ENCODE measurements at places on chromosomes 13 and 19.
A peak's percentile ranks its signal among the peaks of the same experiment; 100 is the strongest.

GRCh38 chr19:16293118-16294091 is 31.2 kb upstream of the KLF2 start:
- peak; percentile 63 for DNase-seq

GRCh38 chr13:111947026-111947810 is 119.7 kb upstream of the SOX1 start:
- no peak for DNase-seq

GRCh38 chr13:98143601-98144026 is 720 bp downstream of the FARP1 start:
- DNase-seq = no peak

DNA sequence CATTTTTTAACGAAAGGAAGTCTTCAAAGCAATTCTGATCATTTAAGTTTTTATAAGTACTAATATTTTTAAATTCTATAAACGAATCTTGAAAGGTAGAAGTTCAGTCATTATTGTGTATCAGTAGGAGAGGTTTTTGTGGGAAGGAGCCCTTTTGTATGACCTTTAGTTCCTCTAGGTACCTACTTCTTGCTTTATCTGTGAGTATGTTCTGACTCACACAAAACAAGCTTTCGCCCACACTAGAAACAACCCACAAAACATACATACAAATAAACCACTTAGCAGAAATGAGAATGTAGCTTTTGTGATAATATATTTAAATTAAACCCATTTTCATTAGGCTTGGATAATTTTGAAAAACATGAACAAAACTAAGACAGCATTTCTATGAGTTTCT is 27.8 kb downstream of the ERCC5 start:
- no peak for DNase-seq

DNA sequence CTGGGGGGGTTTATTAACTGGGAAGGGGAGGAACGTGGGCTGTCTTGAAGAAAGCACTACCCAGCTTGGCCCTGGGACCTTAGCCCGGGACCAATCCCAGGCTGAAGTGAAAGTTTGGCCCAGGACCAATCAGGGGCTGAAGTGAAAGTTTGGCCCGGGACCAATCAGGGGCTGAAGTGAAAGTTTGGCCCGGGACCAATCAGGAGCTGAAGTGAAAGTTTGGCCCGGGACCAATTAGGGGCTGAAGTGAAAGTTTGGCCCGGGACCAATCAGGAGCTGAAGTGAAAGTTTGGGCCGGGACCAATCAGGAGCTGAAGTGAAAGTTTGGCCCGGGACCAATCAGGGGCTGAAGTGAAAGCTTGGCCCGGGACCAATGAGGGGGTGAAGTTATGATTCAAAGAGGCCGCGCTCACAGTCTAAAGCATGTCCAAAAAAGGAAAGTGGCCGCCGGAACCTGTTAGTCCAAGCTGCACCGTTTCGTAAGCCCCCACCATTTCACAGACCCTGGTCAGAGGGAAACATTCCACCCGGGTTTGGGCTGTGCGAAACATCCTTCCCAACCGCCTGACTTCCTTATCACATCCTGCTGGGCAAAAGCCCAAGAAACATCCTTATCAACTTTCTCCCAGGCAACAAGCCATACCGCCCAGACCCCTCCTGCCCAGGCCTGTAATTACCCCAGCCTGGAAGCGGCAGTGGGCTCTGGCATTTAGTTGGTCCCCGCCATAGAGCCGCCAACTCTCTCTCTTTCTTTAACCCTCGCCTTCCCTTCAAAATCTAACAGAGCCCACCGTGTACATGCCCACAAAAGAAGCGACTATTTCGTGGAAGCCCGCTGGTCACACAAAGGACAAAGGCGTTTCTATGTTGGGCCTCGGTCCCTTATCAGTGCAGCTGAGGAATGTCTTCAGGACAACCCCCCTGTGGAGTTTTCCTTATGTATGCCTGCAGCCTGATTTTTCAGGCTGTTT is 1.1 kb downstream of the ZNF850 start:
- DNase-seq = no peak

- no peak for DNase-seq
Measured at GRCh38 chr19:16850133-16850532, 20.9 kb downstream of the SIN3B start.

- DNase-seq = no peak
Measured at GRCh38 chr19:45351401-45351952, 10.9 kb downstream of the KLC3 start.

GRCh38 chr13:30685320-30685859 is 50.0 kb upstream of the ALOX5AP start:
- DNase-seq = no peak

DNA sequence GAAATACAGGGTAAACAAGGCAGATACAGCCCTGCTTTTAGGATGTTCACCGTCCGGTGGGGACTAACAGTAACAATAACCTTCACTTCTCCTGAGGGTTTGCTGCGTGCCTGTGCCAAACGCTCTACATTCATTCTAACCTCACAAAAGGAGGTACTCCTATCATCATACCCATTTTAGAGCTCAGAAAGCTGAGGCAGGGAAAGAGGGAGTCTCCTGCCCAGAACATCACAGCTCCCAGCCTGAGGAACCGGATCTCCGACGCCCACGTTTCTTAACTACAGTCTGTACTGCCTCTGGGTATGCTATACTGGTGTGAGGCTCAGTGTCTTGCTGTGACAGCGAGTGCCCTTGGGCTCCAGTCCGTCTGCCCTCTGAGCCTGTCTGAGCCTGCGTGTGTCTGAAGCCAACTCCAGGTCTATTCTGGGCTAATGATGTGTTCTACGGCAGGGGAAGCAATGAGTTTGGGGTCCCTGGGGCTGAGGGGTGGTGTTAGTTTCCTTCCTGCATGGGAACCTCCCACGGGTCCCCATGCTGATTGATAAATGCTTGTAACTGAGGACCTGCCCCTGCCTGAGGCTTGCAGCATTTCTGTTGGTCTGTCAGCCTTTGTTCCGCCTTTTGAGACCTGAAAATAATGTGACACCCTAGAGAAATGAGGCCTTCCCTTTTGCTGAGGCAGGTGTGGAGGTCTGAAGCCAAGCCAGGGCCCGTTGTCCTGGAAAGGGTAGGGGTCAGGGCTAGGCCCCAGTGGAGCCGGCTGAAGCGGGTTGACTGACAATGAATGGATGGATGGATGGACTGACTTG is 4.9 kb downstream of the LIPE start:
- DNase-seq = no peak

DNA sequence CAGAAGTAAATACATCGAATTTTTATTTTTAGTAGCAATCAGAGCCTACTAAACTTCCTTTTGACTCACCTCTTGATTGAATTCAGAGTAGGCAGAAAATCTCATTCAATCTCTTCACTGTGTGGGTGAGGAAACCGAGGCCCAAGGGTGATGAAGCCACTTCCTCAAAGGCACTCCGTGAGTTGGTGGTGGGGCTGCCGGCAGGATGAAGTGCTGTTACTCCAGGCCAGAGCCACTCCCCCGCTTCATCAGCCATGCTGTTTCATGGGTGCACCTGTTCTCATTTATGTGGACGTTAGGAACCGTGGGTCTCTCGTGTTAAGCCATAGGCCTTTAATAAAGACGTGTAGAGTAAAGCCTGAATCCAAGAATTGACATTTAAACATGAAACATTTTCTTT is 13.2 kb downstream of the ING1 start:
- no peak for DNase-seq

DNA sequence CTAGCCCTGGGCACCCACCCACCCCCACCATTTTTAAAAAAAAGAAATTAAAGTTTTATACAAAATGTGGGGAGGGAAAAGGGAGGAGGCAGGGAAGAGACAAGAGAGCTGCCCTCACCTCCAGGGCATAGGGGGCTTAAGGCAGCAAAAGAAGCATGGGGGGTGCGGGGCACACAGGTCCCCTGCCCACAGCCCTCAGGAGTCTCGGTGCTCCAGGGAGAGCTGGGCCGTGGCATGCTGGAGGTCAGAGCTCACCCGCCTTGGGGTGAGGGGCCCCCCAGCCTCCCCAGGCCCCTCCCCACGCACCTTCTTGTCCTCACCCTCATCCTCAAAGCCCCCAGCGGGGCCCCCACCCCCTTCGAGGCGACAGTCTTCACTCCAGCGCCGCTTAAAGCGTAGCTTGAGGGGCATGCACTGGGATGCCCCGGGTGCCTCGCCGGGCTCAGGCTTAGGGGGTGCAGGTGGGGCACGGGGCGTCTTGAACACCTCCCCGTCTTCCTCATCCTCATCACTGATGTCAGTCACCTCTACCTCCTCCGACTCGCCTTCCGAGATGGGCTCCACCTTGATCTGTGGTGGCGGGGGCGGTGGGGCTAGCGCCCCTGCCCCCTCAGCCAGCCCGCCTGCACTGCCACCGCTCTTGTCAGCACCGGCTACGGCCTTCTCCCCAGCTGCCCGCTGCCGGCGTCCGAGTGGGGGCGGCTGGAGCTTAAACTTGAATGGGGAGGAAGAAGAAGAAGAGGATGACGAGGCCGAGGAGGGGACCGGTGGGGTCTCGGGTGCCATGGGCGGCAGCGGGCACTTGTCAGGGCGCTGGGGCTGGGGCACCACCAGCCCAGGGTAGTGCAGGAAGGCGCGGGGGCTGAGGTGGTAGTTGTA is 6.1 kb upstream of the GSK3A start:
- DNase-seq = no peak

DNA sequence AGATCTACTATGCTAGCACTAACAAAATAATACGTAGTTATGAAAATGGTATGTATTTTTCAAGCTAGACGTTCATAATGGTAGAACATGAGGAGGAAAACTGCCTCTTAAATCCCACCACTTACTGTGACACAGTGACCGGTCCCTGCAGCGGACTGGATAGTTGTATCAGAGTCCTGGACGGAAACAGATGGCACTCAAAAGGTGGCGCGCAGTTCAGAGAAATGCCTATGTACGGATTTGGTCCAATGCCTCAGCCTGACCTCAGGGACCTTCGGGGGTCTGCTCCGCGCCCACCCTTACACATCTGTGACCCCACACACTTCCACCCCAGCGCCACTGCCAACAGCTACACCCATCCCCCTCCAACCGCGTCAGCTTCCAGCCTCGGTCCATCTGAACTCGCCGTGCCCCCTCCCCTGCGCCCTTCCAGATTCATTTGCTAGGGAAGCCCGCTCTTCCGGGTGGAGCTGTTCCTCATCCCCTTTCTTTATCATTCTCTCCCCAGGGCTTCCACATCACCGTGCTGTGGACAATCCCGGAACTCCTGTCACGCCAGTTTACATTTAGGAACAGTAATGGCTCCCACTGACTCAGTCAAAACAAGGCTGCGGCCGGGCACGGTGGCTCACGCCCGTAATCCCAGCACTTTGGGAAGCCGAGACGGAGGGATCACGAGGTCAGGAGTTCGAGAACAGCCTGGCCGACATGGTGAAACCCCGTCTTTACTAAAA is 792 bp upstream of the LENG8 start:
- peak; percentile 36 for DNase-seq

DNA sequence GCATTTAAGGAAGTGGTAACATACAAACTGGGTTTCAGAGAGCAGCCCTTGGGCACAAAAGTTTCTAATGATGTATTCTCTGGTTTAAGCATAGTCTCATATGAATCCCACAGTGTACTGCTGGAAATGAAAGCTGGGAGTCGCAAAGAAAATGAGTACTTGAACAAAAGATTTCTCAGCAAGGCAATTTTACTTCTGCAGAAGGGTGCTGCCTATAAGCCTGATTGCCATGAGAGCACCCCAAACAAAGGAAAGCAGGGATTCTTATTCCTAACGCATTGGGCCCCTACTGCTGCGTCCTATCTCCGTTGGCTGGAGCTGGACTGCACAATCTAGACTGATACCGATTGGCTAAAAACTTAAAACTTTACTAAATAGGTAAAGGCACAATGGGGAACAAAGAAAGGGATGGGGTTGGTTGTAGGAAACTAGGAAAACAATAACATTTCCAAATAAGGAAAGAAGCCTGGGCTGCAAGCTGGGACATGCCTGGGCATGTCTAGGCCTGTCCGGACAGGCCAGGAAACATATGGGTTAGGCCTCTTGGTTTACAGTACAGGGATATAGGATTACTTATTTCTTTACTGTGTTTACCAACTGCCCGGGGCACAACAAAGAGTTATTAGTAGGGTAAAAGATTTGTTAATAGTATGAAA is 27.4 kb upstream of the VN1R4 start:
- DNase-seq = peak; percentile 19

- DNase-seq = no peak
Measured at GRCh38 chr19:45815481-45816216, 541 bp upstream of the RSPH6A start.

DNA sequence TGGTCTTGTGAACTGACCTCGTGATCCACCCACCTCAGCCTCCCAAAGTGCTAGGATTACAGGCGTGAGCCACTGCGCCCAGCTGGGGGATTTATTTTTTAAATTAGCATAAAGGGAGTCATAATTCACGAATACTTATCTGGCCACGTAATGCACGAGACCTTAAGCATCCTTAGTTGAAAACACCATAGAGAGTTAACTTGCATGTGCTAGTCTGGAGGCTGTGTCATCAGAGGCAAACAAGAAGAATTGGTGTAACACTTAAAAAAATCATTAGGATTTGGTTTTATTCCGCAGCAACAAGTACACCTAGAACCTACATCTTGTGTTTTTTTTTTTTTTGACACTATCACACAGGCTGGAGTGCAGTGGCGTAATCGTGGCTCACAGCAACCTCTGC is 19.1 kb downstream of the KLF5 start:
- DNase-seq = no peak

DNA sequence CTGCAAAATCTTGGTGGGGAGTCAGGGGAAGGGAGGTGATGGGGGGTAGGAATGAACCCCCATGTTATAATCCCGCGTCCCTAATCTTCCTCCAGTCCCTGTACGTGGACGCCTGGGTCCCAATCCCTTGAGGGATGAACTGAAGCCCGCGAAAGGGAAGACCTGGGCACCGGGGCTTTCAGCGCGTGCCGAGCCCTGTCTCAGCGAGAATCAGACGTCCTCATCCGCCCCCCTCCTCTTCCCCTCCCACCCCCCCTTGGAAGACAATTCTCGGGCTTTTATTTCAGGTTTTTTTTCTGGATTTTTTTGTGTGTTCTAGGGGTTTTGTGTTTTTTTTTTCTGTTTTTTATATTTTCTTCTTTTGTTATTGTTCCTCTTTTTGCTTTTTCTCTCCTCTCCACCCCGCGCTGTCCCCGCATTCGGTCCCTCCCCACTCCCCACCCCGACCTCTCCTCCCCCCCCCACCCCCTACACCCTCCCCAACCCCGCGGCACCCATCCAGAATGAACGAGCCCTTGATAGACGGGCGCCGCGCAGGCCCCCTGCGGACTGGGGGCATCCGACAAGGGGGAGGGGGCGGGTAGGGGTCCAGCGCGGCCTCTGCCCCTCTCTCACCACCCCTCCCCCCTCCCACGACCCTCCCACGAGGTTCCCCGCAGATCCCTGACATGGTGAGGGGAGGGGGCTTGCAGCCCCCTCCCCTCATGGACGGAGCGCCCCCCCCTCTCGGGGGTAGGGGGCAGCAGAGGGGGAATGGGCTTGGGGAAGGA is 10.3 kb downstream of the C19orf81 start:
- no peak for DNase-seq

DNA sequence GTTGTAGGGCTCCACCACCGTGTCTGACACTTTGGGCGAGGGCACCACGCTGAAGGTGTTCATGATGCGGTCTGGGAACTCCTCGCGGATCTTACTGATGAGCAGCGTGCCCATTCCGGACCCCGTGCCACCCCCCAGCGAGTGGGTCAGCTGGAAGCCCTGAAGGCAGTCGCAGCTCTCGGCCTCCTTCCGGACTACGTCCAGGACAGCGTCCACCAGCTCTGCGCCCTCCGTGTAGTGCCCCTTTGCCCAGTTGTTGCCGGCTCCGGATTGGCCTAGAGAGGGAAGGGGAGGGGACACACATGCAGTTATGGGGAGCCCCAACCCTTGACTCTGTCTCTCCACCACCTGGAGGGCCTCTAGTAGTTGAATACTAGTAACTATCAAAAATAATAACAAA is 6.2 kb downstream of the TUBB4A start:
- no peak for DNase-seq

- no peak for DNase-seq
Measured at GRCh38 chr13:79604752-79605151, 123.8 kb downstream of the NDFIP2 start.

Measured in LoVo (cell line).